PC-9 (cell line): ENCODE measurements at places on chromosomes 11 and 22. TPM values are rescaled to one million over a fixed set of nuclear protein-coding genes. Genes with fewer than 3 reads are reported as not detected.
A peak's percentile ranks its signal among the peaks of the same experiment; 100 is the strongest.

DNA sequence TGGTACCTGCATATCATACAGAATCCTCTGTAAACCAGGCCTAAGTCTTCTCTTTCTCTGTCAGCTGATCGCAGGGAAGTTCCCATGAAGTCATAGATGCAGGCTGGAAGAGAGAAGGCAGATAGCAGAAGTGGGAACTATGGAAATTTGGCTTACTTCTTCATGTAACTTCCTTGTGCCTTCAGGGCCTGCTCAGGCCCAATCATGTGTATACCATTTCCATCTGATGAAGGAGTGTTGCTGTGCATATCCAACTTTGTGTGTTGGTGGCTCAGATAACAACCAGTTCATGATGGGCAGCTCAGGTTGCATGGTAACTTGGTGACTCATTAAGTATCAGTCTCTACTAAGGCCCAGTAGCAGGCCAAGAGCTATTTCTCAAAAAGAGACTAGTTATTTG is 53.1 kb upstream of the CEP295 start:
- H3K4me3 ChIP-seq, result no peak overlapping the region
- no peaks in the 10 kb centered on the region for H3K36me3 ChIP-seq
- H3K27ac ChIP-seq, result no peak overlapping the region

GRCh38 chr11:8624698-8625097 is 30.7 kb upstream of the STK33 start:
- H3K27me3 ChIP-seq, result no peaks in the 10 kb centered on the region
- no peak overlapping the region for H3K27ac ChIP-seq
- H3K4me3 ChIP-seq, result no peak overlapping the region

GRCh38 chr11:15199693-15200092 is 85.0 kb downstream of the INSC start:
- no peak overlapping the region for H3K4me3 ChIP-seq
- peak; percentile 51 for DNase-seq
- peaks cover 7% of the 10 kb centered on the region; the same call in 1 of the 2 replicates for H3K4me1 ChIP-seq
- no peak overlapping the region for H3K27ac ChIP-seq
- no peaks in the 10 kb centered on the region for H3K27me3 ChIP-seq

DNA sequence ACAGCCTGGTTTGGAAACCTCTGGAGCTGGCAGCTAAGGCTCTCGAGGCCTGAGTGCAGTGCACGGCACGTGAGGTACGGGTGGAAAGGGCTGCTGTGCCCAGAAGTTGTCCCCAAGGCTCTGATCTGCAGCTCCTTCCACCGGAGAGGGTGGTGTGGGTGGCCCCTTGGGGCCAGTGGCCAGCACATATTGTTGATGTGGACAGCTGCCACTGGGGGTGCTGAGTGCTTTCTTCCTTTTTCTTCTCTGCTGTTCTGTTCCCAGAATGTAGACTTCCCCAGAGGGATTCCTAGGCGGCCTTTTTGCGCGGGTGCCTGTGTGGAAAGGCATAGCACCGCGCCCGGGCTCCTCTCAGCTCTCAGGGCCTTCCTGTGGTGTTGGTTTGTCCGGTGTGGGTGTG is 1476.5 kb downstream of the TBC1D22A start:
- H3K4me1 ChIP-seq, result no peaks in the 10 kb centered on the region
- no peaks in the 10 kb centered on the region for H3K36me3 ChIP-seq
- DNase-seq, result no peak
- H3K4me3 ChIP-seq, result no peak overlapping the region
- H3K27ac ChIP-seq, result no peak overlapping the region

DNA sequence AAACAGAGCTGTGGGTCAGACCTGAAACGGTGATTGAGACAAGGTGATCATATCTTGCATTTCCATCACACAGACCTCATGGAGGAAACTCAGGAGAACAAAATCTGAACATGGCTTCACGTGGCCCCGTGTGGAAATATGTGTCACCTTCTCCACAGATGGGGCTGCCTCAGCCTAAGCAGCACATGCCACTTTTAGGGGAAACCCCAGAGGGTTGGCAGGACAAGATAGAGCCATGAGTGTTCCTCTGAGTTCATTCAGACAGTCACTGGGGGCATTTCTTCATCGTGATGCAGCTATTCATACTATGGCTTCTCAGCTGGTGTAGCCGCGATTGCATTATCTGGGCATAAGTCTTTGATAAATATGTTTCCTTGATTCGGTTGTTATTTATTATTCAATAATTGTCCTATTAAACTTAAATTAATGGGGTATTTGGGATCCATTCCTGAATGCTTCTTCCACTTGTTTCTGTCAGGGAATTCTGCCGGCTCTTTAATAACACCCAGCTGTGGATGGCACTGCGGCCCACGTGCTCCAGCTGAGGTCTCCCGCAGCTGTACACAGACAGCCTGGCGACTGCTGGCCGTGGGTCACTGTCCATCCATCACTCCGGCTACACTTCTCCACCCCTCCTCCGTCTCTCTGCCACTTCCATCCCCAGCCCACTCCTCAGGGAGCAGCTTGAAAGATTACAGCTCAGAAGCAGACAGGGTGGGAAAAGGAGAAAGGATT is 485.1 kb downstream of the OPCML start:
- H3K4me1 ChIP-seq, result no peaks in the 10 kb centered on the region
- peaks cover 62% of the 10 kb centered on the region for H3K27me3 ChIP-seq
- H3K27ac ChIP-seq, result no peak overlapping the region
- no peaks in the 10 kb centered on the region for H3K36me3 ChIP-seq

GRCh38 chr22:41401781-41402648 is 20.3 kb downstream of the TEF start:
- H3K27me3 ChIP-seq, result no peaks in the 10 kb centered on the region
- H3K27ac ChIP-seq, result peak overlapping the region; percentile 70
- H3K4me3 ChIP-seq, result no peak overlapping the region; the same call in 1 of the 2 replicates
- peak; percentile 84 for DNase-seq
- peaks cover 13% of the 10 kb centered on the region for H3K4me1 ChIP-seq

GRCh38 chr11:44310463-44311272 is 729 bp upstream of the ALX4 start:
- no peak overlapping the region for H3K4me3 ChIP-seq
- H3K27ac ChIP-seq, result no peak overlapping the region
- no peaks in the 10 kb centered on the region for H3K4me1 ChIP-seq
- DNase-seq, result no peak
- H3K27me3 ChIP-seq, result peaks cover 32% of the 10 kb centered on the region

- H3K27ac ChIP-seq, result no peak overlapping the region
- DNase-seq, result no peak
- H3K36me3 ChIP-seq, result no peaks in the 10 kb centered on the region
- no peaks in the 10 kb centered on the region for H3K27me3 ChIP-seq
- H3K4me3 ChIP-seq, result no peak overlapping the region
- H3K4me1 ChIP-seq, result no peaks in the 10 kb centered on the region
Measured at GRCh38 chr11:6405846-6406245, 13.0 kb downstream of the APBB1 start.

GRCh38 chr11:61152816-61153592 is 8.2 kb downstream of the VPS37C start:
- peak overlapping the region; percentile 91 for H3K27ac ChIP-seq
- H3K36me3 ChIP-seq, result peaks cover 35% of the 10 kb centered on the region
- peaks cover 87% of the 10 kb centered on the region for H3K4me1 ChIP-seq
- peak; percentile 62 for DNase-seq
- no peaks in the 10 kb centered on the region for H3K27me3 ChIP-seq

DNA sequence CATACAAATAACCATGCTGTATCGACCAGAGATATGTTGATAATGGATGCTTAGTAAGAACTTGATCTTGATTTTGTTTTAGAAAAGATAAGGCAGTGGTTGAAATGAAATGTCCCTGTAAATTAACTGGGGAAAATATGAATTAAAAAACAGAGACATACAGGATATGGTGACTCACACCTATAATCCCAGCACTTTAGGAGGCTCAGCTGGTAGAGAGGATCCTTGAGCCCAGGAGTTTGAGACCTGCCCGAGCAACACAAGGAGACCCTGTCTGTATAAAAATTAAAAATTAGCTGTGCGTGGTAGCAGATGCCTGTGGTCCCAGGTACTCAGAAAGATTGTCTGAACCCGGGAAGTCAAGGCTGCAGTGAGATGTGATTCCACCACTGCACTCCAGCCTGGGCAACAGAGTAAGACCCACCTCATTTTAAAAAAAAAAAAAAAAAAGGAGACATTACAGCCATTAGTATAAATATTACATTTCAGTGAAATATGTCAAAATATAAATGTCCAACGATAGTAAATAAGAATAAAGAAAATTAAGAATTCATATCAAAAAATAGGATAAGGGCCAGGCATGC is 4.6 kb downstream of the PICALM start:
- no peak for DNase-seq
- H3K36me3 ChIP-seq, result no peaks in the 10 kb centered on the region
- peaks cover 40% of the 10 kb centered on the region for H3K4me1 ChIP-seq
- H3K27me3 ChIP-seq, result no peaks in the 10 kb centered on the region
- H3K27ac ChIP-seq, result peak overlapping the region; percentile 30

DNA sequence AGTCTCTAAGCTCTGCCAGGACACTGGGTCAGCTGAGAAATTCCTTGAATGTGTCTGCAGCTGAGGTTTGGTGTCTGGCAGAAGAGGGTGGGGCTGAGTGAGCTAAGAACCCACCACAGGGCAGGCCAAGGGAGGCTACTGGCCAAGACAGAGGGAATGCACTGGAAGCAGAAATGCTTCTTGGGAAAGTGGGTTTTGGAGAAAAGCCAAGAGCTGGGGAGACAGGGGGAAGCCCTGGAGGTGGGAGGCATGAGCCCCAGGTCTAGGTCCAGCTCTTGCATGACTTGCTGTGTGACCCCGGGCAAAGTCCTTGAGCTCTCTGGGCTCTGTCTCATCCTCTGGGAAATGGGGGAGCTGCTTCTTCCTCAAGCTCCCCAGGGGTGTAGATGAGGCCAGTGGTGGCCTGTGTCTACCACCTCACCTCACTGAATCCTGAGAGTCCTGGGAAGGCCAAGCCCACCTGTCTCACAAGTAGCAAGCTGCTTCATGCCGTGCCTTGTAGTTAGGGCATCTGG is 2.3 kb downstream of the MMP11 start:
- DNase-seq, result no peak
- no peaks in the 10 kb centered on the region for H3K36me3 ChIP-seq
- H3K4me3 ChIP-seq, result no peak overlapping the region
- no peaks in the 10 kb centered on the region for H3K27me3 ChIP-seq

GRCh38 chr22:50723991-50724390 is 14.0 kb upstream of the ACR start:
- H3K4me3 ChIP-seq, result no peak overlapping the region
- no peaks in the 10 kb centered on the region for H3K4me1 ChIP-seq
- H3K27ac ChIP-seq, result no peak overlapping the region
- no peaks in the 10 kb centered on the region for H3K36me3 ChIP-seq

- H3K4me3 ChIP-seq, result no peak overlapping the region
- no peak for DNase-seq
- peaks cover 6% of the 10 kb centered on the region; the same call in 1 of the 2 replicates for H3K36me3 ChIP-seq
- no peaks in the 10 kb centered on the region for H3K27me3 ChIP-seq
- H3K4me1 ChIP-seq, result no peaks in the 10 kb centered on the region
Measured at GRCh38 chr11:125663910-125664309, 16.7 kb downstream of the ACRV1 start.

DNA sequence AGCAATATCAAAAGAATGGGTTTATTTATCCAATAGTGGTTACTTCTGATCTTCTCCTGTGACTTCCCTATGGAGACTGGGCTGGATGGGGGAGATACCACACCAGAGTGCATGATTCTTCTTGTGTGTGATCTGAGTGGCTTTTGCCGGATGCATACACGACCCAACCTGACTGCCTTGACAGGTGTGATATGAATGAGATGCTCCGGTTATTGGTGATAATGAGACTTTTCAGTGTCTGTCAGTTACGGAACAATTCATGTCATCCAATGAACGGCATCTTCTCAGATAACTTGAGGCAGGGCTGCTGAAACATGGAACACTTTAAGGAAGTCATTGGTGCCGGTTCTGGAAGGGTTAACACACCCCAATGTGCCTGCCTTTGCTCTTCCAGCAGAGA is 17.7 kb downstream of the FJX1 start:
- H3K4me1 ChIP-seq, result peaks cover 15% of the 10 kb centered on the region
- DNase-seq, result no peak
- H3K36me3 ChIP-seq, result no peaks in the 10 kb centered on the region

DNA sequence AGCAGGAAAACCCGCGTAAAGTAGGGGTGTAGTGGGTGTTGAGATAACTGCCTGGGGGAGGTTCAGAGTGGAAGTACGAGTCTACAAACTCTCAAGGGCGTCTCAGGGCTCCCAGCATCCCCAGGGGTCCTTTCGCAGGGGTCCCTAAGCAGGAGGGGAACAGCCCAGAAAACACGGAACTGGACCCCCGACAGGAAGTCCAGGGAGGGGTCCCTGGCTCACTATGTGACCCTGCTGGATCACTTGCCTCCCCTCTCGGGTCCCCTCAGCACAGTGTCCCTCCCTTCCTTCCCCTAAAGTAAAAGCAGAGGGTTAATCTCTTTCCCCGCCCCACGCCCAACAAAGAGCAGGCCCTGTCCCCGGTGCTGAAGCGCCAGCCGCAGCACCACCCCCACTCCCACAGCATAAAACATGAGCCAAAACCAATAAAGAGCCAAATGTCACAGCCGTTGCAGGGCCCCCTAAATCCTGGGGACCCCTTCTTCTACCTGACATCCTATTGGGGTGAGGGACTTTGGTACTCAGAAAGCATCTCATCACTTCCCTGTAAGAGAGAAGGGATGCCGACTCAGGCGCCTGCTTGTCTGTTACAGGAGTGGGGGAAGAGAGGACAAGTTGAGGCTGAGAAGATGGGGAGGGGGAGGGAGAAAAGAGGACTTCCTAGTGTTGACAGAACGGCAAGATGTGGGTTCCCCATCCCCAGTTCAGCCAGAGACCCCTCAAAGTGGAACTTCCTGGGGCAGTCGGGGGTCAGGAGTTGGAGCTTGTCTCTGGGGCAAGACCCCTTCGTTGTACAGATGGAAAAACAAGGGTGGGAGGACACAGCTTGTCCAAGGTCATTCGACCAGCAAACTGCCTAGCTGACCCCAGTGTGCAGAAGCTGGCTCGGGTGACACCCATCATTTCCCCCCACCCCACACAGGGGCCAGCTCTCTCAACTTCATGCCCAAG is 1.4 kb upstream of the NEFH start:
- DNase-seq, result no peak
- peaks cover 8% of the 10 kb centered on the region; the same call in 1 of the 2 replicates for H3K4me1 ChIP-seq
- no peak overlapping the region for H3K4me3 ChIP-seq
- no peaks in the 10 kb centered on the region for H3K27me3 ChIP-seq
- H3K27ac ChIP-seq, result no peak overlapping the region

- no peak overlapping the region for H3K4me3 ChIP-seq
- no peaks in the 10 kb centered on the region for H3K27me3 ChIP-seq
- H3K27ac ChIP-seq, result no peak overlapping the region
- no peaks in the 10 kb centered on the region for H3K4me1 ChIP-seq
- no peaks in the 10 kb centered on the region for H3K36me3 ChIP-seq
Measured at GRCh38 chr11:13348305-13348704, 70.7 kb downstream of the BMAL1 start.

The FREY1 gene
- total RNA-seq, result 2.2 and 4.2 TPM in 2 replicates

The KCNJ5 gene
- 0.11 TPM in 1 of 2 replicates, not detected in the other for total RNA-seq

The RAB36 gene
- total RNA-seq, result 5.8 and 6.8 TPM in 2 replicates

The PNPLA2 gene
- 137 and 142 TPM in 2 replicates for total RNA-seq

The OR2AG2 gene
- total RNA-seq, result 0.11 and 0.25 TPM in 2 replicates

The DAGLA gene
- 8.3 and 10.1 TPM in 2 replicates for total RNA-seq

The SYT13 gene
- total RNA-seq, result not detected in 2 replicates

The CASP5 gene
- total RNA-seq, result not detected in 2 replicates

The GGTLC3 gene
- not detected in 2 replicates for total RNA-seq

The SLC22A25 gene
- total RNA-seq, result not detected in 2 replicates
